ENCODE measurements at places on chromosomes 7 and 10. TPM values are rescaled to one million over a fixed set of nuclear protein-coding genes. Genes with fewer than 3 reads are reported as not detected.
A peak's percentile ranks its signal among the peaks of the same experiment; 100 is the strongest.

DNA sequence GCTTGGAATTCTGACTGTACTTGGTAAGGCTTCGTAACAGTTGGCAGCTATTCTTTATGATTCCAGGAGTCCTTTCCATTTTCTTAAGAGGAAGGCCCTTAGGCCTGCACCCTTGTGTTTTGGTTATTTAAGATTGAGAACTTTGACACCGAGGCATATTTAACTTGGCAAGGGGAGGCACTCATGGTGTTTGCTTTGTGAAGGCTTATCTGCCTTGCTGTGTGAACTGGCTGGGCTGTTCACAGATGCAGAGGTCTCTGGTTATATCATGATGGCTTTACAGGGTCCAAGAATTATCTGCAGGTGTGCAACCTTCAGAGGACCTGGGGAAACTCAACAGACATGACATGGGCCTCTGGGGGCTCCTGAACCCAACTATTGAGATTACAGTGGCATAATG lies 833 bp upstream of the PNLIPRP1 start:
- DNase-seq, result no peak
- H3K36me3 ChIP-seq, result no peaks in the 10 kb centered on the region
- no peaks in the 10 kb centered on the region for H3K27me3 ChIP-seq
- H3K4me3 ChIP-seq, result no peak overlapping the region
- H3K27ac ChIP-seq, result no peak overlapping the region

- H3K27me3 ChIP-seq, result no peaks in the 10 kb centered on the region
- no peak overlapping the region for H3K4me3 ChIP-seq
- H3K36me3 ChIP-seq, result no peaks in the 10 kb centered on the region
- peaks cover 7% of the 10 kb centered on the region for H3K4me1 ChIP-seq
- H3K27ac ChIP-seq, result no peak overlapping the region
Observed at GRCh38 chr7:925601-926000, 28.9 kb downstream of the ADAP1 start.

- H3K36me3 ChIP-seq, result no peaks in the 10 kb centered on the region
- H3K4me1 ChIP-seq, result peaks cover 7% of the 10 kb centered on the region
- peak overlapping the region; percentile 80 for H3K4me3 ChIP-seq
- no peak overlapping the region for H3K27ac ChIP-seq
Observed at GRCh38 chr7:127253281-127254162, 781 bp upstream of the GRM8 start.

- H3K36me3 ChIP-seq, result no peaks in the 10 kb centered on the region
- DNase-seq, result no peak
- H3K4me3 ChIP-seq, result no peak overlapping the region
- H3K27ac ChIP-seq, result no peak overlapping the region
- H3K4me1 ChIP-seq, result no peaks in the 10 kb centered on the region
Observed at GRCh38 chr10:20552382-20552781, 344.7 kb downstream of the NEBL start.

GRCh38 chr7:99030951-99031350 lies 113.0 kb downstream of the SMURF1 start:
- H3K27ac ChIP-seq, result peak overlapping the region; percentile 86
- H3K4me1 ChIP-seq, result peaks cover 15% of the 10 kb centered on the region
- DNase-seq, result peak; percentile 23
- H3K36me3 ChIP-seq, result no peaks in the 10 kb centered on the region
- H3K27me3 ChIP-seq, result no peaks in the 10 kb centered on the region

DNA sequence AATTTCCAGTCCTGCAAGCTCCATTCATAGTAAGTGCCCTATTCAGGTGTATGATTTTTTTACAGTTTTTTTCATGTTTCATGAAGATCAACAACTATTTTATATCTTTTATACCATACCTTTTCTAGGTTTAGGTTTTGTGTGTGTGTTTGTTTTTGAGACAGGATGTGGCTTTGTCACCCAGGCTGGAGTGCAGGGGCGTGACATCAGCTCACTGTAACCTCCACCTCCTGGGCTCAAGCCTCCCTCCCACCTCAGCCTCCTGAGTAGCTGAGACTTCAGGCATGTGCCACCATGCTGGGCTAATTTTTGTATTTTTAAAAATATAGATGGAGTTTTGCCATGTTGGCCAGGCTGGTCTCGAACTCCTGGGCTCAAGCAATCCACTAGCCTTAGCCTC lies 35.0 kb downstream of the ARMH3 start:
- no peak overlapping the region for H3K4me3 ChIP-seq
- no peaks in the 10 kb centered on the region for H3K27me3 ChIP-seq
- H3K36me3 ChIP-seq, result no peaks in the 10 kb centered on the region
- H3K4me1 ChIP-seq, result no peaks in the 10 kb centered on the region
- H3K27ac ChIP-seq, result no peak overlapping the region
- no peak for DNase-seq

DNA sequence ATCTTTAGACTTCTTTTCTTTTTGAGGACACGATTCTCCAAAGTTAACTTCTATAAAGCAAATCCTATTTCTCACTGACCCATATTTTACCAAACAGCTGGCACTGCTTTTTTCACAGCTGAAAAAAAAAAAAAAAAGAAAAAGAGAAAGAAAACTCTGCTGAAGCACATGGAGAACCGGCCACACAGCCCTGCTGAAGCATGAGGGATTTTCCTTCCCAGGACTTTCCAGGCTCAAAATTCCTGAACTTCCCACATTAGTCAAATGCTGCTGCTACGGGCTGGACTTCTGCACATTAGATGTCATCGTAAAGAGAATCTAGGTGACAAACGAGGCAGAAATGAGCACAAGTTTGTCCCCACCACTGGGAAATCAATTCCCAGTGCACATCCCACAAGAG lies 25.2 kb downstream of the HIPK2 start:
- no peak for DNase-seq
- no peaks in the 10 kb centered on the region for H3K27me3 ChIP-seq
- no peak overlapping the region for H3K4me3 ChIP-seq
- peaks cover 7% of the 10 kb centered on the region for H3K4me1 ChIP-seq
- no peaks in the 10 kb centered on the region for H3K36me3 ChIP-seq

- no peaks in the 10 kb centered on the region for H3K27me3 ChIP-seq
- H3K27ac ChIP-seq, result no peak overlapping the region
- H3K36me3 ChIP-seq, result no peaks in the 10 kb centered on the region
- H3K4me3 ChIP-seq, result no peak overlapping the region
- no peaks in the 10 kb centered on the region for H3K4me1 ChIP-seq
Observed at GRCh38 chr7:125516194-125516593, 586.6 kb upstream of the POT1 start.

GRCh38 chr7:129368389-129368986 lies 65.7 kb upstream of the STRIP2 start:
- H3K36me3 ChIP-seq, result no peaks in the 10 kb centered on the region
- no peak overlapping the region for H3K27ac ChIP-seq
- H3K27me3 ChIP-seq, result no peaks in the 10 kb centered on the region
- no peak overlapping the region for H3K4me3 ChIP-seq
- H3K4me1 ChIP-seq, result peaks cover 5% of the 10 kb centered on the region
- no peak for DNase-seq

- no peaks in the 10 kb centered on the region for H3K4me1 ChIP-seq
- no peaks in the 10 kb centered on the region for H3K27me3 ChIP-seq
- H3K27ac ChIP-seq, result no peak overlapping the region
- DNase-seq, result no peak
- H3K36me3 ChIP-seq, result no peaks in the 10 kb centered on the region
- no peak overlapping the region for H3K4me3 ChIP-seq
Observed at GRCh38 chr7:29040579-29040925, 82.4 kb upstream of the TRIL start.

DNA sequence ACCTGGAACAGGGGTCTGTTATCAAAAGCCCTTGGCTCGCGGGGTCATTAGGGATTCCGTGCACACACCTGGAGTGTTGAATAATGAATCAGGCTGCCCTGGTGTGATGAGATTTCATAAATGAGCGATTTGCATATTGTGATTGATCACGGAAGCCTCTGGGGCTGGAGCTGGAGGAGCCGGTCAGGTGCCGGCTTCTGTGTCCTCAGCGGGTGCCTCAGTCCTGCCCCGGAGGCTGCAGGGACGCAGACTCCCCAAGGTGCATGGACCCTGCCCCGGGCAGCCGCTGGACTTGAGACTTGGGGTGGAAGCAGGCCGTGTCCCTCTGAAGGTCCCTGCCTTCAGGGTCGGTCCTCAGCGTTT lies 47.9 kb upstream of the ADGRA1 start:
- no peaks in the 10 kb centered on the region for H3K27me3 ChIP-seq
- no peaks in the 10 kb centered on the region for H3K4me1 ChIP-seq
- H3K27ac ChIP-seq, result no peak overlapping the region
- H3K36me3 ChIP-seq, result no peaks in the 10 kb centered on the region

DNA sequence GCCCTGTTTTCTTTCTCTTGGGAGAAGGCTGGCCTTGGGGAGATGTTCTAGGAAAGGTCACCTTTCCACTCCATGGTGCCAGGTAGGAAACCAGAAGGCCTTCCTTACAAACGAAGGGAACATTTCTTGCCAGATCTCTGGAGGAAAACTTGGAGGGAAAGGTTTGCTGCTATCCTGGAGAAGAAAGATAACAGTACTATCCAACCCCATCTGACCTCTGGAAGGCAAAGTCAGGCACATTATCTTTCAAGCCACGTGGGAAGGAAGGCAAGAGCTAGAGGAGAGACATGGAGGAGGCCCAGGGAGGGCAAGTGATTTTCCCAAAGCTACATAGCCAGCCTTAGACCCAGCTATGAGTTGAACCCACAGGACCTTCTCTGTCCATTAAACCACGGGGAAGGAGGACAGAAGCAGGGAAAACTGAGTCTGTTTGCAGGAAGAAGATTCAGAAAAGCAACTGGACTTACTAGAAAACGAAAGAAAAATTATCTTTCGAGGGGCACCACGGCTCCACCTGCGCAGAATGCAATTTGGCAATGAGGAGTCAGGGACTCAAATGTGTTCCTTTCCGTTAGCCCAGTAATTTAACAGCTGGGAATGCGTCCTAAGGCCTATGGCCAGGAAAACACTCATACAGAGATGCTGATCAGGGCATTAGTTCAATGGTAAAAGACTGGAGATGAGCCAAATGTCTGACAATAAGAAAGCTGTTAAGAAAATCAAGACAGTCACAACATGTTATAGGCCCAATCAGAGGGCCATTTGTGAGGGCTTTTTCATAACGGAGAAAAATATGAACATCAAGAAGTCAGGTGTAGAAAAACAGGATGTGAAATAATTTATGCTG lies 32.0 kb upstream of the PSAP start:
- H3K27me3 ChIP-seq, result no peaks in the 10 kb centered on the region
- no peak overlapping the region for H3K27ac ChIP-seq
- no peak overlapping the region for H3K4me3 ChIP-seq
- H3K36me3 ChIP-seq, result no peaks in the 10 kb centered on the region
- no peak for DNase-seq
- H3K4me1 ChIP-seq, result peaks cover 14% of the 10 kb centered on the region

DNA sequence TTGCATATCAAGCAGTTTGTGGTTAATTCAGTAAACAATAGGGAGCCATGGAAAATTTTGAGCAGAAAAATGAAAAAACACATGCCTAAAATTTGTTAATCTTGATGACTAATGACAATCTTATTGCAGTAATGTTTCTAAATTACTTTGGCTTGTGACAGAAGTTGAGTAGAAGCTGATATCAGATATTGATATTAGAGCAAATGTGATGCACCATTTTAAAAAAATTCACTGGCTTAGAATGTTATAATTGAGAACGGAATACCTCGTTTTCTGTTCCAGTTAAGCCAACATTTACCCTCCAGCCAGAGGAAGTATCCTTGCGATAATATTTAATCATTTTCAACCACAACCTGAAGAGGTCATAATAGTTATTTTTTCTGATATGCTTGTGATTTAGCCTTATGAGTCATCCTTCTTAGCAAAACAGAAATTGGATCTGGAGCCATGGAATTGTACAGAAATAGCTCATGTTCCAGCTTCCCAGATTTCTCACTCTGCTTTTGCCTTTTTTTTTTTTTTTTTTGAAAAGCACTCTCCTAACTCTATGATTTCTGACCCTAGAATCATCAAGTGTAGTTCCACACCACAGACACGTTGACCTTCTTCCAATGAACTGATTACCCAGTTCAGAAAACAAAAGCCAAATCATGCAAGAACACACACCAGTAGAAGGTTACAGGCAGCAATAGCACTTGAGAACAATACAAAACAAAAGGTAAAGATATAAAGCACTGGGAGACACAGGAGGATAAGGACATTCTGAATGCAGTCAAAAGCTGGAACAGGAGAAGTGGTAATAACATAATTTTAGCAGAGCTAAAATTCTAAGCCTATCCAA lies 96.8 kb upstream of the PHYHIPL start:
- H3K27me3 ChIP-seq, result no peaks in the 10 kb centered on the region
- no peak for DNase-seq
- H3K4me3 ChIP-seq, result no peak overlapping the region
- H3K36me3 ChIP-seq, result no peaks in the 10 kb centered on the region
- peak overlapping the region; percentile 45 for H3K27ac ChIP-seq
- H3K4me1 ChIP-seq, result peaks cover 5% of the 10 kb centered on the region

GRCh38 chr7:11436316-11436715 lies 395.7 kb downstream of the THSD7A start:
- H3K4me3 ChIP-seq, result no peak overlapping the region
- no peak for DNase-seq
- no peaks in the 10 kb centered on the region for H3K36me3 ChIP-seq
- no peak overlapping the region for H3K27ac ChIP-seq

DNA sequence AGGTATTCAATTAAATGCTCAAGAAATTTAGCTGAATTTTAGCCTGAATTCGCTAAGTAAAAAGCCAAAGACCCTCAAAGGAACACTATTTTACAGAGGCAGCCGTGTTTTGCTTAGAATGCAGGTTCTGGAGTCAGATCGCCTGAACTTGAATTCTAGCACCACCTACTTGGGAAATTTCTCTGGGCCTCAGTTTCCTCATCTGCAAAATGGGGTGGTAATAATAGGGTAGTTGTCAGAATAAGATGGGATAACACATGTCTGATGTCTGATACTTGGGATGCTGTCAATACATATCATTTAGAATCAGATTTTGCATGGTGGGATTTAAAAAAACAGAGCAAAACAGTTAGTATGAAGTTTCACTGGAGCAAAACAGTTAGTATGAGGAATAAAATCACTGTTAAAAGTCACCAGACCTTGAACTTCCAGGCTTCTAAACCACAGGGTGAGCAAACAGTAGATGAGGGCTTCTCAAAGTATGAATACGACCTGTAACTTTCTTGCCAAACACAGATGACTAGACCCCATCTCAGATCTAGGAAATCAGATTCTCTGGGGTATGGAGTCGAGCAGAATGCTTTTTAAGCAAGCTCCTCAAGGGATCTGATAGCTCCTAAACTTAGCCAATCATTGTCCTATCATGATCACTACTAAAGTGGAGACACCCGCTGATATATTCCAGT lies 75.4 kb downstream of the ATXN7L1 start:
- no peaks in the 10 kb centered on the region for H3K27me3 ChIP-seq
- H3K4me1 ChIP-seq, result peaks cover 11% of the 10 kb centered on the region
- DNase-seq, result no peak
- no peaks in the 10 kb centered on the region for H3K36me3 ChIP-seq

- DNase-seq, result no peak
- no peaks in the 10 kb centered on the region for H3K36me3 ChIP-seq
- no peak overlapping the region for H3K4me3 ChIP-seq
- no peaks in the 10 kb centered on the region for H3K27me3 ChIP-seq
- H3K27ac ChIP-seq, result no peak overlapping the region
- peaks cover 27% of the 10 kb centered on the region for H3K4me1 ChIP-seq
Observed at GRCh38 chr10:132402781-132403241, 5.8 kb downstream of the PWWP2B start.

- no peak for DNase-seq
- no peak overlapping the region for H3K27ac ChIP-seq
- H3K4me1 ChIP-seq, result no peaks in the 10 kb centered on the region
- H3K4me3 ChIP-seq, result no peak overlapping the region
- no peaks in the 10 kb centered on the region for H3K36me3 ChIP-seq
- H3K27me3 ChIP-seq, result no peaks in the 10 kb centered on the region
Observed at GRCh38 chr7:157032644-157033482, 22.4 kb upstream of the MNX1 start.

MMD2 gene
- 21.6 TPM for total RNA-seq

PVRIG gene
- total RNA-seq, result 3.3 TPM

COX19 gene
- total RNA-seq, result 23.5 TPM

HOXA6 gene
- total RNA-seq, result not detected

TRPV6 gene
- 4.5 TPM for total RNA-seq

MYO1G gene
- total RNA-seq, result 1.7 TPM

C10orf62 gene
- 108 TPM for total RNA-seq

DLX5 gene
- 2.6 TPM for total RNA-seq

All from testis (tissue), 5 donors.